ENCODE measurements at places on chromosomes 2 and 18. TPM values are rescaled to one million over a fixed set of nuclear protein-coding genes. Genes with fewer than 3 reads are reported as not detected.

GRCh38 chr2:120787111-120787821, 51.6 kb downstream of the GLI2 start:
- peak; percentile 59 for DNase-seq

DNA sequence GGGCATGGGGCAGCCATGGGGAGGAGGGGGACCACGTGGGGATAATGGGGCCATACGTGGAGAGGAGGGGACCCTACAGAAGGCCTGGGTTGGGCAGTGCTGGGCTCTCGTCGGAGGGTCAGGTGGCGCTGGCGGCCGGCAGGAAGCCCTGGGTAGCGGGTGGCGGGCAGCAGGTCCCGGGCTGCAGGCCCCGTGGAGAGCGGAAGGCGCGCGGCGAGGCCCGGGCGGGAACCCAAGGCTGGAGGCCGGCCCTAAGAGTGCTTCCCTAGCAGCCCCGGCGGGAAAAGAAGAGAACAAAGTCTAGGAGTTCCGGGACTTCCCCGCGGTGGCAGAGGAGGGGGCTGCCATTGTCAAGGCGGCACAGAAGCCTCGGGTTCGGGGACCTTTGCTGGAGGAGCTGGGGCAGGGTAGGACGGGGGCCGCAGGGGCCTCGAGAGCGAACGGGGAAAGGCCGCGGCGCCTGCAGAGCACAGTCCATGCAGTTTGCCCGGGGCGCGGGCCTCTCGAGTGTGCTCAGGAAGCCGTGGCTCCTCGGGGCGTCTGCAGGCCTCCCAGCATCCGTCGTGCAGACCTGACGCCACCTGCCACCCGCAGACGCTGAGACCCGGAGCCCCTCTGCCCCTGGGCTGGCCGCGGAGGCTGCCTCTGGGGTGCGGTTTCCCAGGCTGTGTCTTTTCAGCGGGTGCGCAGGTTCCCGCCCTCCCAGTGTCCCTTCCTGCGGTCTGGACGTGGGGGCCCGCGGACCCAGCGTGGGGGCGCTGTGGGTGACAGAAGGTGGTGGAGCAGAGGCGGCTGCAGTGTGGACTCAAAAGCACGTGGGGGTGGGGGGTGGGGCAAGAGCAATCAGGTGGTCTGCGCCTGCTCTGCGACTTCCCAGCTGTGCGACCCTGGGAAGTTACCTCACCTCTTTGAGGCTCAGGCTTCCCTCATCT, 19.4 kb upstream of the NCL start:
- DNase-seq = peak; percentile 31

DNA sequence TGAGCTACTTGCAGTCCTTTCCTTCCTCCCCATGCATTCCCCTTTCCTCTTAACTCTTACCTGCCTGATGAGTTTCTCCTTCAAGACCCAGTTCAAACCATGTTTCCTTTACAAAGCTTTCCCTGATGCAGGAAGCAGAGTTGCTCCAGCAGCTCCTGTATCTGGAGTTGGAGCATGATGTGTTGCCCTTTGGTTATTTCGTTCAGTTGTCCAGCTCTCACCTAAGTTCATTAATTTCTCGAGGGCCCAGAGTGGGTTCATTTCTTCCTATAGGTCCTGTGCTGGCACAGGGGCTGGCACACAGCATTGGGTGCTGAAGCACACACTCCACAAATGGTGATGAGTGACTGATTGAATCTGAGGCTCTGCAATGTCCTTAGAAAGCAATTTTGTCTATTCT, 23.0 kb upstream of the TMEM214 start:
- no peak for DNase-seq

DNA sequence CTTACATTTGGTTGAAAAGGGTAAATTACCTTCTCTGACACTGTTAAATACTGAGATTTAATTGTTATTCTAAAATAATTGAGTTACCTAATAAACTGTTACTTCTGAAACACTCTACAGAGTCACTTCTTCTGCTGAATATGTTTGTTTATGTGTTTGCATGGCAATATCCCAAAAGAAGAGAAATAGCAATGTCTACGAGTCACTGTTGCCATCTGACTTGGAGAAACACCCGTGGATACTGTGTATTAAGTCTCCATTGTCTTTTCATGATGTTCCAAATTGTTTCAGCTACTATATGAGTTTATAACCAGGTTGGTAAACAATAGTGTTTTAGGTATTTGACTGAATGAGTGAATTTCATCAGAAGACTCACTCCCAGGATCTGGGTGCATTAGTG, 754.2 kb upstream of the ID2 start:
- DNase-seq = no peak

RUFY4 gene
- not detected for total RNA-seq

- DNase-seq = no peak
Observed at GRCh38 chr18:61869636-61870035, 23.2 kb downstream of the RNF152 start.

DNA sequence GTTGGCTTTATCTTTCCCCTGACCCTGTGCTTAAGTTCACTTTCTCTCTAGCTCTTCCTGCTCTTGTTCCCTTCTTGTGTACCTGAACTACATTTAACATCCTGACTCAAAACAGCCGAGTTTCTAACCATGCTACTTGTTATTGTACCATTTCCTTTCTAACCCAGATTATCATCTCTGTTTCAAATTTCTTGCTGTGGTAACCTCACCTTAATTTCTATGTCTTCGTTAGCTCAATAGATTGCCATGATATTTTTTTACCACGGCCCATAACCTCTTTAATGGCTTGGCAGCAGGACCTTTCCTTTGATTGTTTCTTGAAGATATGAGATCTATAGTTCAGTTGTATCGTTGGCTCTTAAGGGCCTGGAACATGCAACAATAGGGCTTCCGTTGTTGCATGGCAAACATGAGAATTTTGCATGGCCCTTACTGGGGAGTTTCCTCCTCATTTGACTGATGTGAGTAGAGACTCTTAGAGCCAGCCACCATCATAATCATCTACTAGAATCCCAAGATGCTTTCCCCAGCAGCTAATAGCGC, 11.1 kb downstream of the CFAP36 start:
- DNase-seq = no peak

PROKR1 gene
- total RNA-seq = 1.0 TPM
